ENCODE measurements at places on chromosomes 7 and 10. TPM values are rescaled to one million over a fixed set of nuclear protein-coding genes. Genes with fewer than 3 reads are reported as not detected.

The PLXNA4 gene
- total RNA-seq = 32.5 TPM

DNA sequence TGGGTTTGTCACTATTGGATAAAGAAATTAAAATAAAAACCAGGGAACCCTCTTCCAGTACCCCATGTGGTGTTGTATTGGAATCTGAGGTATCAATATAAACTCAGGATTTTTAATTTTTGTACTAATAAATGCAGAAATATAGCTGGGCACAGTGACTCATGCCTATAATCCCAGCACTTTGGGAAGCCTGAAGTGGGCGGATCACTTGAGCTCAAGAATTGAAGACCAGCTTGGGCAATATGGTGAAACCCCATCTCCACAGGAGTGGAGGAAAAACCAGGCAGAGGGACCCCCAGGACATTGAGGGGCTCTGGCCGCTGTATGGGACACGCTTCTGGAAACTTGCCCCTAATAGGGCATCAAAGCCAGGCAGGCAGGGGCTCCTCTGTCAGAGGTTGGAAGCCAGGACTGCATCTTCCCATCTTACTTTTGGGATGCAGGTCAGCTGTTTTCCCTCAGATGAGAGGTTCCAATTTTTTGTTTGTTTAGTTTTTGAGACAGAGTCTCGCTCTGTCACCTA lies 11.1 kb downstream of the ADIRF start:
- no peak overlapping the region for H3K4me3 ChIP-seq
- no peak for DNase-seq
- no peak overlapping the region for H3K27ac ChIP-seq
- no peaks in the 10 kb centered on the region for H3K36me3 ChIP-seq
- no peaks in the 10 kb centered on the region for H3K4me1 ChIP-seq

GRCh38 chr10:17112566-17112965 lies 17.0 kb downstream of the CUBN start:
- H3K36me3 ChIP-seq = no peaks in the 10 kb centered on the region
- no peak overlapping the region for H3K4me3 ChIP-seq
- no peaks in the 10 kb centered on the region for H3K27me3 ChIP-seq

GRCh38 chr10:49049660-49050059 lies 65.7 kb downstream of the VSTM4 start:
- DNase-seq = no peak
- no peaks in the 10 kb centered on the region for H3K4me1 ChIP-seq
- no peaks in the 10 kb centered on the region for H3K27me3 ChIP-seq
- no peak overlapping the region for H3K4me3 ChIP-seq
- no peak overlapping the region for H3K27ac ChIP-seq
- H3K36me3 ChIP-seq = no peaks in the 10 kb centered on the region

GRCh38 chr10:121088524-121088923 lies 237.4 kb downstream of the WDR11 start:
- no peaks in the 10 kb centered on the region for H3K36me3 ChIP-seq
- peaks cover 4% of the 10 kb centered on the region for H3K4me1 ChIP-seq
- no peak overlapping the region for H3K4me3 ChIP-seq
- DNase-seq = no peak
- H3K27me3 ChIP-seq = peaks cover 6% of the 10 kb centered on the region
- no peak overlapping the region for H3K27ac ChIP-seq

DNA sequence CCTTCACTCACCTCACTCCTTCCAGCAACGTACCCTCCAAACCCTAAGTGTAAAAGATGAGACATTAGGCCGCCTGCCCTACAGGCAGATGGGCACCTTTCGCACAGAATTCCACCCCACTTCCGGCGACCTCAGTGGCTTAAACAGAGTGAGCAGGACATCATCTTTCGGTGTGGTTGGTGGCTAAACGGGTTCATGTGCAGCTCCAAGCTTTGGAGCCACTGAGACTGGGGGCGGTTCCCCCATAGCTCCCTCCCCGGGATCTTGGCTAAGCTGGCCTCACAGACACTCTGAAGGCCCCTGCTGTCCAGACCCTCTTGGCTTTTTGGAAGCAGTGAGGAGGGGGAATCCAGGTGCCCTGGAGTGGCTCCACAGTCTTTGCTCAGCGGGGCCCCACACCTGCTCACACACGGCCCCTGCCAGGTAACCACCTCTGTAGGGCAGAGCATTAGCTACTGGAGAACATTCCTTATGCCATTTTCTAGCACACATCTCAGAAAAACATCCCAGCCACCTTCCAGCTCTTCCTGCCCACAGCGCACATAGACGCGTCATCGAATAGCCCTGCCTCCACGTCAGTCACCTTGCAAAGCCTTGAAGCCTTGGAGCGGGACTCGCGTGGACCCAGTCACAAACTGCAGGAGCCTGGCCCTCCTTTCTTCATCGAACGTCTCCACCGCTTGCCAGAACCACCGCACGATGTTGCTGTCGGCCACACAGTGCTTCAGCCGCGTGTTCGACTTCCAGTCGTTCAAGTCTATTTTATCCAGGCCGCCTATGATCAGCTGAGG lies 108.8 kb downstream of the SMURF1 start:
- peaks cover 9% of the 10 kb centered on the region for H3K36me3 ChIP-seq
- H3K4me1 ChIP-seq = no peaks in the 10 kb centered on the region
- no peak for DNase-seq
- no peak overlapping the region for H3K4me3 ChIP-seq

GRCh38 chr7:75534727-75535307 lies 42.7 kb downstream of the SPDYE5 start:
- no peak for DNase-seq
- H3K4me1 ChIP-seq = no peaks in the 10 kb centered on the region
- H3K27me3 ChIP-seq = no peaks in the 10 kb centered on the region
- H3K36me3 ChIP-seq = no peaks in the 10 kb centered on the region
- no peak overlapping the region for H3K27ac ChIP-seq

- H3K4me1 ChIP-seq = peaks cover 21% of the 10 kb centered on the region
- no peaks in the 10 kb centered on the region for H3K27me3 ChIP-seq
- no peak for DNase-seq
- no peak overlapping the region for H3K4me3 ChIP-seq
- H3K36me3 ChIP-seq = no peaks in the 10 kb centered on the region
These were observed 8.0 kb downstream of the KLF6 start for GRCh38 chr10:3776796-3777571.

DNA sequence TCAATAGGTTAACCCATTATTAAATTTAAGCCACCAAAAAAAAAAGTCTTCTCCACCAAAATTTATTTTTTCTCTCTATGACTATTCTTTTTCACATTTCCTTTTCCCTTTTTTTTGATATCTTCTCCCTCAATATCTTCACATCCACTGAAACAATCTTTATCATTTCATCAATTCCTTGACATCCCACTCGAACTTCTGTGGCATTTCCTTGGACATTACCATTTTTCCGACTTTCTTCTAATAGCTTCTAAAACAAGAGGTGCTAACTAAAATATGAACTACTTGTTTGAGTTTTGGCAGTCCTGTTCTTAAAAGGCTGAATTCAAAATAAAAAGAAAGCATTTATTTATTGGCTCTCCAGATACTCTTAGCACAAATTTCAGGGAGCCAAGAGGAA lies 684 bp upstream of the CTNNA3 start:
- H3K36me3 ChIP-seq = no peaks in the 10 kb centered on the region
- H3K27me3 ChIP-seq = no peaks in the 10 kb centered on the region

DNA sequence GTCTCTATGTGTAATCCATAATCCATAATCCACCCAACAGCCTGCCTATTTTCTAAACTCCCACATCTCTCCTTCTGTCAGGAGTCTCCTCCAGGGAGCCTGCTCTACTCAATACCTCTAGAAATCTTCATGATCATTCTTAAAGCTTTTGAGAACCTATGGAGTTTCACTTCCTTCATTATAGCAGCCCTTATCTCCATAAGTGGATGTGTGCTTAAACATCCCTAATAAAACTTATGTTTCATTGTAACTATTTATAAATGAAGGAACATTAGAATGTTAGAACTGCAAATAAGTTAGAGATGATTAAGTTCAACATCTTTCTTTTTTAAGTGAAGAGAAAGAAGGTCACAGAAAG lies 8.5 kb downstream of the CPED1 start:
- DNase-seq = no peak
- H3K36me3 ChIP-seq = no peaks in the 10 kb centered on the region
- no peaks in the 10 kb centered on the region for H3K27me3 ChIP-seq
- no peak overlapping the region for H3K27ac ChIP-seq
- H3K4me1 ChIP-seq = no peaks in the 10 kb centered on the region
- no peak overlapping the region for H3K4me3 ChIP-seq

DNA sequence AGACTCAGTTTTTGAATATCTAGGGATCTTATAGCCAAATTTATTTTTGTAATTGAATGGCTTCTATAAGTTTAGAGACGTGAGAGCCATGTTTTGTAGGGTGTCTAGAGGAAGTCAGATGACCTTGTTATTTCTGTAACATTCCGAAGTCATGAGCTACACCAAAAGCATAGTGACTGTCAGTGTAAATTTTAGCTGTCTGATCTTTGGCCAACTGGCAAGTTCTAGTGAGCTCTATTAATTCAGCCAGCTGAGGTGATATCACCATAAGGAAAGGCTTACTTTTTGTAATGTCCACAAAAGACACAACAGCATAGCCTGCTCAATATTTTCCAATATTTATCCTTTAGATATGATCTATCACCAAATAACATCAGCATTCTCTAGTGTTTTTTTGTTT lies 9.9 kb upstream of the NT5C3A start:
- H3K27ac ChIP-seq = no peak overlapping the region
- no peaks in the 10 kb centered on the region for H3K4me1 ChIP-seq
- H3K4me3 ChIP-seq = no peak overlapping the region
- no peaks in the 10 kb centered on the region for H3K27me3 ChIP-seq

GRCh38 chr10:79424221-79425073 lies 21.0 kb downstream of the ZCCHC24 start:
- H3K4me1 ChIP-seq = peaks cover 11% of the 10 kb centered on the region
- peak overlapping the region; percentile 81 for H3K27ac ChIP-seq

DNA sequence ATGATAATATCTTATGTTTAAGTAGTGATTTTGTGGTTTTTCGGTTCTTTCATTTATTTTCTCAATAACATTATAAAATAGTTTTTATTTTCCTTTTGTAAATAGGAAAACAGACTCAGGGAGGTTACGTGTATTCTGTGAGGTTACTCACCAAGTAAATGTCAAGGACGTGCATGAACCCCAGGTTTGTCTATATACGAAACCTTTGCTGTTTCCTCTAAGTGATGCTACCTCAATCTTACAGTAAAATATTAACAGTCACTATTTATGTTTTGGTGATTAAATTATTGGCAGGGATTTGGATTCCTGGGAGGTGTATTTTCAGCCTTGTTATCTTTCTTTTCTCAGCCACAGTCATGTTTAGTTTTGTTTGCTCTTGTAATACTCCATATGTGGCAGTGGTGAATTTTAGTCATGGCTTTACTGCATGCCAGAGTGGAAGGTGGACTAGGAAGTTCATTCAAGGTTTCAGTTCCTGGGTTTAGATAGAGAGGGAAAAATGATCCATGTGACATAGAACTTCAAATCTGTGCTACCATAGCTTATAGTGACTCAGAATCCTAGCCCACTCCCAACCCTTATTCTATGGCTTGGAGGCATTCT lies 139.9 kb downstream of the ARL4A start:
- H3K36me3 ChIP-seq = no peaks in the 10 kb centered on the region
- no peak overlapping the region for H3K27ac ChIP-seq
- H3K4me3 ChIP-seq = no peak overlapping the region
- no peak for DNase-seq

DNA sequence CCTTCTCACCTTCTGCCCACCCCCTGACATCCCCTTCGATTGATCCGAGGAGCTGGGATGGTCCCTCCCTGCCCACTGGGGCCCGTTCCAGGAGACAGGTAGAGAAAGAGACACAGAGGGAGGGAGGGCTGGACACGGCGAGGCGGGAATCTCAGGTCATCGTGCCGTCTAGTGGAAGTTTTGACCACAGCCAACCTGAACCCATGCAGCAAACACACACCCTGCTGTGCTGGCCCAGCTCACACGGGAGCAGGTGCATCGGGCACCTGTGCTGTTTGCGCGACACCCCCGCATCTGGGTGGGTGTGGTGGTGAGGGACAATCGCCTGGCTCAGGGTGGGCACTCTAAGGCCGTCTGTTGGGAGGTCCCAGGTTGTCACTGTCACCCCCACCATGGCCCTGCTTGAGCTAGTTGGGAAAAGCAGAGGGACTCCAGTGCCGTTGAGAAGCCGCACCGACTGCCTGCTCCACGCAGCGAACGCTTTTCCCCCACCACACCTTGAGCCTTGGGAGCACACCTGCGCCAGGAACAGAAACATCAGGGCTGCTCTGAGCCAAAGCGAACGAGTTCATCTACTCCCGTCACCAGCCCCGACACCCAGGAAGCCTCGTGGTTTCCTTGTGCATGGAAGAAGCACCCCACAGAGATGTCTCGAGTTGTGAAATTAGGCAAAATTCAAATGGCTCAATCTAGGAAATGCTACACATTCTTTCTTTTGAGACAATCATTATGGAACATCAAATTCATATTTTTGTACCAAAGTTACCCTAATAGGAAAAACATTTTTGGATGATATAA lies 285.8 kb downstream of the DNAJB6 start:
- no peak overlapping the region for H3K27ac ChIP-seq
- no peaks in the 10 kb centered on the region for H3K4me1 ChIP-seq
- peak; percentile 43 for DNase-seq
- H3K27me3 ChIP-seq = peaks cover 9% of the 10 kb centered on the region
- no peaks in the 10 kb centered on the region for H3K36me3 ChIP-seq

GRCh38 chr10:31829776-31830175 lies 98.9 kb downstream of the ARHGAP12 start:
- H3K36me3 ChIP-seq = no peaks in the 10 kb centered on the region
- no peaks in the 10 kb centered on the region for H3K4me1 ChIP-seq
- no peak for DNase-seq

GRCh38 chr7:123003539-123004126 lies 8.1 kb upstream of the TAS2R16 start:
- H3K4me3 ChIP-seq = no peak overlapping the region
- no peak overlapping the region for H3K27ac ChIP-seq
- no peak for DNase-seq
- no peaks in the 10 kb centered on the region for H3K27me3 ChIP-seq

DNA sequence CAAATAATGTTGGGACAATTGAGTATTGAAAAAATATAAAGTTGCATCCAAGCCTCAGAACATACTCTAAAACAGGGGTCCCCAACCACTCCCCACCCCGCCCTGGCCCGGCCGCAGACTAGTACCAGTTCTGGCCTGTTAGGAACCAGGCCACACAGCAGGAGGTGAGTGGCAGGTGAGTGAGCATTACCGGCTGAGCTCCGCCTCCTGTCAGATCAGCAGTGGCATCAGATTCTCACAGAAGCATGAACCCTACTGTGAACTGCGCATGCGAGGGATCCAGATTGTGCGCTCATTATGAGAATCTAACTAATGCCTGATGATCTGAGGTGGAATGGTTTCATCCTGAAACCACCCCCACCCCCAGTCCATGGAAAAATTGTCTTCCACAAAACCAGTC lies 19.4 kb downstream of the HIPK2 start:
- H3K4me3 ChIP-seq = no peak overlapping the region
- no peaks in the 10 kb centered on the region for H3K27me3 ChIP-seq
- no peaks in the 10 kb centered on the region for H3K4me1 ChIP-seq
- H3K27ac ChIP-seq = no peak overlapping the region
- DNase-seq = no peak

DNA sequence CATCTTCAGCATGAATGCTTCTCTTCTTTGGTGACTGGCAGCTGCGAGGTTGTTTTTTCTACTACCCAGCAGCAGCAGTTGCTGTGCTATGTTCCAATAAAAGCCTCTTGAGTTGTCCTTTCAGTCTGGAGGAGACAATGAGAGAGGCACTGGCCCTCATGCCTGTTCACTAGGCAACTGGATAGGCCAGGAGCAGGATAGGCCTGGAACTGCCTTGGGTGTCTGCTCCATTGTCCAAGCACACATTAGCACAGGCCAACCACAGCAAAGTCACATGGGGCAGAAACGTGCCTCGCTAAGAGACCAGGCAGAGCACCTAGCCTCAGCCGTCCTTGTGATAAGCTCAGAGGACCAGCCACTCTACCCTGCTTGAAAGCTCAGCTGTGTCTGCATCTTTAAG lies 76.9 kb upstream of the PDCD4 start:
- peaks cover 3% of the 10 kb centered on the region for H3K4me1 ChIP-seq
- H3K36me3 ChIP-seq = no peaks in the 10 kb centered on the region
- no peak overlapping the region for H3K4me3 ChIP-seq
- H3K27me3 ChIP-seq = no peaks in the 10 kb centered on the region
